ENCODE measurements at places on chromosomes 7 and 10.

DNA sequence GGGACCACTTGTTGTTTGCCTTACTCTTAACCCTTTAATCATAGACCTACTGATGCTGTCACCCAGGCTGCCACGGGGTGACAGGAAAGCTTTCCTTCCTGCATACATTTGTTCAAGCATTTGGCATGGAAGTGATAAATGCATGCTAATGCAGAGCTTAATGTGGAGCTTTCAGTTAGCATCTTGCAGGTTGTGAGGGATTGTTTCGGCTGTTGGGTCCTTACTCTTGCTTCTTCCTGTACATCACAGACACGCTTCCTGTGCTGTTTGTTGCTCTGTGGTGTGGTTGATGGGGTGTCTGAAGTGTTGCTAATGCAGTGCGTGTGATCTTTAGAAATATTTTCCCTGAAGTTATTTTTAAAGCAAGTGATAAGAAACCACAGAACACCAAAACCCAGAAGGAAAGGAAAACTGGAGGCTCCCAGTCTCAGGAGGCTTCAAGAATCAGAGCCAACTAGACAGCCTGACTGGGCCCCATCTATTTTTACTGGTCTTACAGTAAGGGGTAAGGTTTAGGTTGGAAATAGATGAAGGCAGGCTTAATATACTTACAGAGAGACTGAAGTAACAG lies 143.1 kb downstream of the CHN2 start:
- no peak for DNase-seq

DNA sequence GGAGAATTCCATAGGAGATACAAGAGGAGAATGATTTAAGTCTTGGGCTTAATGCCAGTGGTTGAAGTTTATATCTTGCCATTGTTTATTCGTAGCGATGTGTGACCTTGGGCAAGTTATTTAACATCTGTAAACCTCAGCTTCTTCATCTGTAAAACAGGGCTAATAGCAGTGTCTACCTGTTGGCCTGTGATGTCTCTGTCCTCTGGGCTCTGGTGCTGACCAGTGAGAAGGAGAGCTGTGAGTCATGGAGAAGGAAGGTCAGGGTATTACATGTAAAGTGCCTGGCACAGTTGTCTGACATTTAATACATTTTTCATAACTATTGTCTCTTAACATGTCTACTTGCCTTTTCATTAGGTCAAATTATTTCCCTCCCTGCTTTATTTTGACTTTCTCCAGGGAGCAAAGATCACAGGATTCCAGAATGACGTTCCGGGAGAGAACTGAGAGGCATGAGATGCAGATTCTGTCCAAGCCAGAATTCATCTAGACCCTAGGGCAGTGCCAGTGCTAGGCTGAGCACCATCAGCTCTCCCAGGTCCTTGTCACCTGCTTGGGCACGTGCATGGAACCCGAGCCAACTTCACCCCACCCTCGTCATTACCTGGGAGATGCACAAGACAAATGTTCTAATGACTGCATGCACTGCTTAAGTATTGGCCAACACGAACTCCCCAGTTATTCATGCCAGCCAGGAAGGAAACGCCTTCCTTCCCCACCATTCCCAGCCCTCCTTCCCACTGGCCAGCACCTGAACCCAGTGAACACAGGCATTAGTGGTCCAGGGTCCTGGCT lies 187.9 kb downstream of the DPY19L1 start:
- DNase-seq: no peak

DNA sequence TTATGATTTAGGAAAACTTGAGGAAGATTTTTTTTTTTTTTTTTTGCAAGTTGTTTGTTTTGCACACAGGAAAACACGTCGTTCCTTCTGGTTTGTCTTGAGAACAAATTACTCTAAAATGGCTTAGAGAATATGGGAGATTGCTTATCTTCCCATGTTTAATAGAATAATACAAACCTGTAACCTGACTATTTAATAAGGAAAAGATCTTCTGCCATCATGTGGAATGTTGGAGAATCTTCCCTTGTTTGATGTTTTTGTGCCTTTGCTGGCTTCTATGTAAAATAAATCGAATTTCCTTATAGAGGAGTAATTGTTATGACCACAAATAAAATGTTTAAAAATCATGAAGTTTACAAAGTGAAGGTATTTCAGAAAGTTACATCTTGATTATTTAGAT lies 818.8 kb downstream of the GATA3 start:
- no peak for DNase-seq

- DNase-seq: peak; percentile 29
Observed at GRCh38 chr7:82559193-82559805, 115.7 kb upstream of the CACNA2D1 start.

Data from heart left ventricle (tissue), 16 donors.